HCT116 (cell line): ENCODE measurements at places on chromosomes 13 and 19.

DNA sequence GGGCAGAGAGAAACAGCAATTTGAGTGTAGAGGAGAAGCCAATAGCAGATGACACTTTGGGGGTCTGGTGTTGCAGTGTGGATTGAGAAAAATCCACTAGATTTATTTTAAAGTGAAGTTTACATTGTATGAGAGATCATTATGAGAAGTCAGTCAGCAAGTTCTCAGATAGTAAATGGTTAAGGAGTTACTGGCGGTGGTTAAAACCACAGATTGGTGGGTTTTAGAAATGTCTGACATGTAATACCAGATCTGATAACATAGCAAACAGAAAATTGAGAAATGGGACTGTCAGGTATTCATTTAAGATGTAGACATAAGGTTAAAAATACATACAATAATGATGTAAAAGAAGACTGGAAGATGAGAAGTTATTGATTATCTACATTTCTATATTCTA, 7.2 kb downstream of the ABHD13 start:
- no peak for DNase-seq

- DNase-seq: no peak
These were observed 193.4 kb downstream of the RGCC start for GRCh38 chr13:41650706-41651105.

- DNase-seq: no peak
These were observed 183.0 kb downstream of the ZNF536 start for GRCh38 chr19:30555075-30555790.

- no peak for DNase-seq
These were observed 162.3 kb downstream of the DACH1 start for GRCh38 chr13:71704656-71705055.

DNA sequence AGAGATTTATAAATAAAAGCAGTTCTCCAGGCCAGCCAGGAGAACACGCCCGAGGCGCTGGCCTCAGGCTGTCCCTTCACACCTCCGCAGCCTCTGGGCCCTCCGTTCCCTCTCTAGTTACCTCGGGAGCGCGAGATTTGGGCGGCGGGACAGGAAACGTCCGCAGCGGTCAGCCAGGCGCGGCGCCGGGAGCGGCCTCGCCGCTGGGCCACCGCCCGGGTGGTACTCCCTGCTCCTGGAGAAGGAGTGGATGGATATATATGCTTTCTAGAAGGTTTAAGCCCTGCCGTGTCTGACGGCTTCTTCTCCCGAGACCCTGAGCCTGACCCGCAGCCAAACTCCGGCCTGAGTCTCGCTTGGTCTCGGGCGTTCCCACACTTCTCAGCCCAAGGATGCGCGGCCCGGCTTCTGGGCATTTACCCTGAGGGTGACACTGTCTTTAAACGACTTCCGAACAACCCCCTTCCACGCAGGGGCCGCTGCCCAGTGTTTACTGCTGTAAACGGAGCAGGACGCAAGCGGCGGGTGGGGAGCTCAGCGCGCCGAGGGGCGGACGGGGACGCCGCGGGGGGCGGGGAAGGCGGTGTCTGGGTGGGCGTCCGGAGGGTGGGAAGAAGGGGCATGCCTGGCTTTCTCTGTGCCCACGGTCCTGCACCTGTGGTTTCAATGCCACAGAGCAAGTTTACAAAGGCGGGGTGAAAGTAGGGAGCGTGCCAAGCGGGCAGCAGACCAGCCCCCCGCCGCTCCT, 2.0 kb upstream of the ZIC2 start:
- DNase-seq: no peak

- DNase-seq: peak; percentile 61
These were observed 338.1 kb downstream of the RFC3 start for GRCh38 chr13:34155931-34156607.

GRCh38 chr13:51923983-51924539, 62.3 kb downstream of the CCDC70 start:
- peak; percentile 13 for DNase-seq

DNA sequence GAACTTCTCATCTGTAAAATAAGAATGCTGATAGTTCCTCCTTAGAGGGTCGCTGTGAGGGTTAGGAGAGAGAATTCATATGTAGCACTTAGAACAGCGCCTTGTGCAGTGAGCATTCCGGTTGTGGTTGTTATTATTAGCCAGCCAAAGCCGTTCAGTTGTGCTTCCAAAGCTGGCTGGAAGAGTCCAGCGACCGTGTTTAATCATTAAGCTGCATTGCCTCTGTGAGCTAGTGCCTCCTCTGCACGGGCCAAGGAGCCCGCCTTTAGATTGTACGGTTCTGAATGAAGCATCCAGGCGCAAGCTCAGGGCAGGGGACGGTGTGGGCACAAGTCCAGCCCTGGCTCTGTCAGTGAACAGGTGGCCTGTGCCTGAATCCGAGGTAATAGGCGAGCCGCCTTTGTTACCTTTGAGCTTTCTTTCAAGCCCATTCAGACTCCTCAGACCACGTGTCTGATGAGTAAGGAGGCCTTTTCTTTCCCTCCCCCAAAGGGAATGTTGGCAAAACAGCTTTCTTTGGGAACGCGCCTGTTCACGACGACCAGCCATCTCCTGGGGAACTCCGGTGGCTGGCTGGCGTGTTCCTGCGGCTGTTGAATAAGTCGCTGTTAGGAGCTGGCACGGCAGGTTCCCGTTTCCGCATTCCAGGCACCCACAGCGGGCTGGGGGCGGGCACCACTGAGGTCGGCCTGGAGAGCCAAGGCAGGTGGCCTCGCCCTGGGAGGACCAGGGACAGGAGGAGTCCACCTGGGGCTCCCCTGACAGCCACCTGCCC, 25.1 kb downstream of the SIPA1L3 start:
- peak; percentile 65 for DNase-seq

GRCh38 chr19:5138606-5139582, 170.0 kb downstream of the KDM4B start:
- no peak for DNase-seq

GRCh38 chr13:99992949-99993351, 11.4 kb downstream of the ZIC2 start:
- DNase-seq: no peak

GRCh38 chr13:42334329-42334706, 62.4 kb downstream of the AKAP11 start:
- DNase-seq: no peak

GRCh38 chr13:47158593-47158992, 261.7 kb upstream of the HTR2A start:
- no peak for DNase-seq

- peak; percentile 88 for DNase-seq
These were observed 9.3 kb upstream of the SYT5 start for GRCh38 chr19:55189403-55189835.

GRCh38 chr13:77515785-77516184, 19.7 kb upstream of the SCEL start:
- DNase-seq: no peak

GRCh38 chr13:27130979-27131623, 40.5 kb downstream of the USP12 start:
- DNase-seq: peak; percentile 13

DNA sequence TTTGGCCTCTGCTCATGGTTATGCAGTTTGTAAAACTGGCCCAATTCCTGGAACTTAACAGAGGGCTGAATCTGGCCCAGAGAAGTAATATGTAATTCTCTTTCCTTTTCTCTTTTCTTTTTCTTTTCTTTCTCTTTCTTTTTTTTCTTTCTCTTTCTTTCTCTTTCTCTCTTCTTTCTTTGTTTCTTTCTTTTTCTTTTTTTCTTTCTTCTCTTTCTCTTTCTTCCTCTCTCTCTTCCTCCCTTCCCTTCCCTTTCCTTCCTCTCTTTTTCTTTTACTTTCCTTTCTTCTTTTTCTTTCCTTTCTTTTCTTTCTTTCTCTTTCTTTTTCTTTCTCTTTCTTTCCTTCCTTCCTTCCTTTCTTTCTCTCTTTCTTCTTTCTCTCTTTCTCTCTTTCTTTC, 88.8 kb upstream of the SLITRK5 start:
- DNase-seq: no peak

- DNase-seq: no peak
These were observed 56.0 kb upstream of the DOCK9 start for GRCh38 chr13:99033814-99034213.

DNA sequence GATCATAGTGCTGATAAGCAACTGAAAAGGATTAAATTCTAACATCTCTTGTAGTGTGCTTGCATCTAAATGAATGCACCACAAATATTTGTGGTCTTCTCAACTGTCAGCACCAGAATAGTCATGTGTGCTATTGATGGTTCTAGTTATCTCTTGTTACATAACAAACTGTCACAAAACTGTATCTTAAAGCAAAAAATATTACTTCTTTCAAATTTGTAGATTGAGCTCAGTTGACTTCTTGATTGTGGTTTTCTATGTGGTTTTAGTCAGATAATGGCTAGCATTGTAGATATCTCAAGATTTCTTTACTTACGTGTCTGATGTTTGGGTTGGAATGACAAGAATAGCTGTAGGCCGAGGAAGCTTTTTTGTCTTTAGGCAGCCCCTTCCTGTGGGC, 431.3 kb downstream of the SLITRK6 start:
- no peak for DNase-seq

DNA sequence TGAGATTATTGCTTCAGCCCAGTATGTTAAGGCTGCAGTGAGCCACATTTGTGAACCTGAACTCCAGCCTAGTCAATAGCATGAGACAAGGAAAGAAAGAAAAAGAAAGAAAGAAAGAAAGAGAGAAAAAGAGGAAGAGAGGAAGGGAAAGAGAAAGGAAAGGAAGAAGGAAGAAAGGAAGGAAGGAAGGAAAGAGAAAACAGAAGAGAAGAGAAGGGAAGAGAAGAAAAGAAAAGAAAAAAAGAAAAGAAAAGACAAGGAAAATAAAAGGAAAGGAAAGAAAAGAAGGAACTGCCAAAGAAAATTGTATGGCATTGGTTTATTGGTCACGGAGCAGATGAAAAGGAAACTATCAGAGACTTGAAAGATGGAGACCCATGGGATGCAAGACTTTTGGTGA, 1158.8 kb downstream of the OLFM4 start:
- DNase-seq: no peak

DNA sequence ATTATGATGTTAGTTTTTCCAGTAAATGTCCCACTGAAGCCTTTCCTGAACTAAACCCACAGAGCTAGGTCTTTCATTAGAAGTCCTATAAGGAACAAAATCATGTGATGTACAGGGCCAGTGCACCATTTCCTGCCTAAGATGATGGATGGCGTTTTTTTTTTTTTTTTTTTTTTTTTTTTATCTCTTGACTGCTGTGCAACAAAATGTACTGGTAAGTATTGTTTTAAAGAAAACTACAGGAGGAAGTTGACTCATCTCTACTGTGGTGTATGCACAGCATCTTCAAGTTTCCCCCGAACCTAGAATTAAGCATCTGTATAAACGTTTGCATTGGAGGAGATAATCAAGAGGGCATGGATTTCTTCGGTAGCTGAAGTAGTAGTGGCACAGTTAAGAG, 197.5 kb downstream of the NBEA start:
- no peak for DNase-seq

DNA sequence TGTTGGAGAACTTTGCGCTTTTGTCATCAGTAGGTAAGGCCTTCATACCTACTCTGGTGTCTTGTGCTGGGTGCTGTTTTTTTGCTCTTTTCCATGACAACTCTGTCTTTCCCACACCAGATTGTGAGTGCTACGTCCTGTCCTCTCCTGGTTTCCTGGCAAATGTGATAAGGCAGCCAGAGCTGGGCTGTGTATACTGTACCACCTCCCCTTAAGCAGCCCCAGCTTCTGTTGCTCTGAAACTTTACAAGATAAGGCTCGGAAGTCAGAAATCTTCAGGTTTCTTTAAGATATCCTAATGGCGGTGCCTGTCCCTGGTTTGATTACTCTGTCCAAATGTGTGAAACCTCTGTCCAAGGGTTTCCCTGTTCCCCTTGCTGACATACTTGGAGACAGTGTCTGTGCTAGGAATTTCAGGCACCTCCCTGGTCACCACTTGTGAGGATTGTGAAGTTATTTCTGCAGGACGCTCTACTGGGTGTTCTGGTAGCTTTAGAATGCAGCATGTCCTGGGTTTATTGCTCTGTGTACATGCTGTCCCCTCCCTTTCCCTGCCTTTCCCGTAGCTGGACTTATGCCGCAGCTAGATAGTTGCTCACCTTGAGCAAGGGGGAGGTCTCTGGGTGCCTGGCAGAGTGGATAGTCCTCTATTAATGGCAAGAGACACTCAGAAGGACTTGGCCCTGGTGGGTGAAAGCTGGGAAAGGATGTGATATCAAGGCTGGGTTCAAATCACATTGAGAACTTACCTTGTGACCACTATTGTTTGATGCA, 7.0 kb downstream of the ZNF749 start:
- no peak for DNase-seq

GRCh38 chr19:49653466-49653806, 11.4 kb downstream of the SCAF1 start:
- no peak for DNase-seq

- no peak for DNase-seq
These were observed 3.2 kb upstream of the PRKCG start for GRCh38 chr19:53878776-53879139.

GRCh38 chr13:27981006-27981708, 7.3 kb downstream of the URAD start:
- DNase-seq: no peak

DNA sequence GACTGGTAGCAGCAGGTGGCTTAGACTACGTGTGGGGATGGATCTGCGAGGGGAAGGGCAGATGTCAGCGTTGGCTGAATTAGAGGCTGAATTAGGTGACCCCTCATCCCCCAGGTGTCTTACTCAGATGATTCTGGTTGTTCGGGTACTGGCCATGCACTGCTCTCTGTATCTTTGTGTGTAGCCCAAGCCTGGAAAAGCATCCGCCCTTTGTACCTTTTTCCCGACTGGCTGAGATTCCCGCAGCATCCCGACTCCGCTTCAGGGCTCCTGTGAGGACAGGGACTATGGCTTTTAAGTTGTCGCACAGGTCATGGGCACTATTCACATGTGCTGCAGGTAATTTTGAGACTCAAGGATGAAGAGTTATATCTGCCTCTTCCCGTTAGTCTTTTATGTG, 7.2 kb downstream of the TFDP1 start:
- DNase-seq: no peak

GRCh38 chr13:103229674-103230073, 163.5 kb upstream of the SLC10A2 start:
- no peak for DNase-seq

DNA sequence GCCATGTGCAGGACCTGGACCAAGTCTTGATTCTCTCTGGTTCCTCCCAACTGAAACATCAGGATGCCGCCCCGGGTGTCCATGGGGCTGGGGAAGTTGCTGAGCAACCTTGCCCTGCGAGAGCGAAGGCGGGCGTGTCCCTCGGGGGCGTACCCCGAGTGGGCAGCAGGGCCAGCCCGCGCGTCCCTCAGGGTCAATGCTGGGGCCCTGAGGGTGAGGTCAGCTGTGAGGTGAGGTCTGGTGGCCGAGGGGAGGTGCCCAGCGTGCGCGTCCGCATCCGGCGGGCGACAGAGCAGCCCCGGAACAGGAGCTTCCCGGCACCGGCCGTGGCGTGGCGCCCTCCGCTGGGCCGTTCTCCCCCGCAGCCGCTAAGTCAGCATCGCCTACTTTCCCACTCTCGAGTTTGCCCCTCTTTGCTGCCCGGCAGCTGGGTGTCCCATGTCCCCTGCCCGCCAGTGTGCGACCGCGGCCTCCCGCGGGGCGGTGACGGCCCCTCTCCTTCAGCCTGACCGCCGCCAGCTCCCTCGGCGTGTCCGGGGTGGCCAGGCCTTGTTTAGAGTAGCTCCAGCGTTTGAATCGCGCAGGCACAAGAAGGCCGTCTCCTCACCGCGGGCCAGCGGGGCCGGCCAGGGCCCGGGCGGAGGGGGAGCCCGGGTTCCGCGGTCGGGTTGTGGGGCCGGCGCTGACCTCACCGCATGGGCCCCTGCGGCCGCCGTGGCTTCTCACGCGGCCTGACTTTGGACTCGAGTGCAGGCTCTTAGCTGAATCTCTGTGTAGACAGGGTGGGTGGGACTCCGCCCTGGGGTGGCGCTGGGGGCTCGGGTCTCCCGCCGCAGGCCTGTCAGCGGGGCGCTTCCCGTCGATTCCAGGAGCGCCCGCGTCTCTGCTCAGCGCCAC, 33.0 kb downstream of the GJA3 start:
- DNase-seq: no peak

- no peak for DNase-seq
These were observed 332 bp upstream of the SUPT20H start for GRCh38 chr13:37059848-37060192.
